ENCODE measurements at places on chromosomes 7 and 10.

DNA sequence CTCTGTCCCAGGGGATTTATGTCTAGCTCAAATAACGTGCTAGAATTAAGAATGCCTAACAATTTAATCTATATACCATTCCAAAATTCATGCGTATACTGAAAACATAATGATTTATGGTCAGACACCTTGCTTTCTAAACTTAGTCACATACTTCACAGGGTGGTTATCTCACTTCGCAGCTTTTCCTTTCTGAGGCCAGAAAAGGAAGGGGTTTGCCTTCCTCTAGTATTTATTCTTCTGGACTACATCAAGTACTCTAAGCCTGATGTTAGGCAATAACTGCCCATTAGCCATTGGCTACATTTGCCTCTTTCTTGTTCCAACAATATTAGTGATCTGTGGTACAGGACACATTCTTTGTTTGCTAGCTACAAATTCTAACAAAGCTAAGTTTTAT lies 72.6 kb upstream of the FHIP2A start:
- no peak for DNase-seq

- peak; percentile 77 for DNase-seq
These were observed 1.5 kb upstream of the GRIFIN start for GRCh38 chr7:2477447-2478398.

- DNase-seq, result no peak
These were observed 28.1 kb upstream of the SLC29A3 start for GRCh38 chr10:71290806-71291527.

DNA sequence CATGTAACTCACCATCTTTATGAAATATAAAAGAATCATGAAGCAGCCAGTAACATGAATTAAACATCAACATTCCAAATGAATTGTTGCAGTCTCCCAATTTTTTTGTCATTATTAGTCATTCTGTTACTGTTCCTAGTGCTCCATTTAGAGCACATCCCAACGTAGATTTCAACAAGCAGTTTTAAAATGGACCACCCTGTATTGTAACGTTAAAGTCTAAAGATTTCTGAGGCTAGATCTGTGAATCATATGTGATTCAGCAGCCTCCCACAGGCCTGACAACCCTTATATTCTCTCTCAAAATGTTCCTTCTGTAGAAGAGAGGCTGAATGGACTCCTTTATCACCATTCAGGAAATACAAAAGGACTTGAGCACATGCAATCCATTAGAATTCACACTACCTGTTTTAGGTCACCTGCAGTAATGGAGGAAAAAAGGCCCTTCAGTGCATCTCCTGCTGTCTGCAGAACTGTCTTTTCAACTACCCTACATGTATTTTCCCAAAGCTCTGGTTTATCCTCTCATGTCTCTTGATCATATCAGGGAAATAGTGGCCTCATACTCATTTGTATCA lies 81.4 kb downstream of the CACNA2D1 start:
- peak; percentile 72 for DNase-seq

GRCh38 chr7:4136036-4136435 lies 546.1 kb upstream of the FOXK1 start:
- no peak for DNase-seq

DNA sequence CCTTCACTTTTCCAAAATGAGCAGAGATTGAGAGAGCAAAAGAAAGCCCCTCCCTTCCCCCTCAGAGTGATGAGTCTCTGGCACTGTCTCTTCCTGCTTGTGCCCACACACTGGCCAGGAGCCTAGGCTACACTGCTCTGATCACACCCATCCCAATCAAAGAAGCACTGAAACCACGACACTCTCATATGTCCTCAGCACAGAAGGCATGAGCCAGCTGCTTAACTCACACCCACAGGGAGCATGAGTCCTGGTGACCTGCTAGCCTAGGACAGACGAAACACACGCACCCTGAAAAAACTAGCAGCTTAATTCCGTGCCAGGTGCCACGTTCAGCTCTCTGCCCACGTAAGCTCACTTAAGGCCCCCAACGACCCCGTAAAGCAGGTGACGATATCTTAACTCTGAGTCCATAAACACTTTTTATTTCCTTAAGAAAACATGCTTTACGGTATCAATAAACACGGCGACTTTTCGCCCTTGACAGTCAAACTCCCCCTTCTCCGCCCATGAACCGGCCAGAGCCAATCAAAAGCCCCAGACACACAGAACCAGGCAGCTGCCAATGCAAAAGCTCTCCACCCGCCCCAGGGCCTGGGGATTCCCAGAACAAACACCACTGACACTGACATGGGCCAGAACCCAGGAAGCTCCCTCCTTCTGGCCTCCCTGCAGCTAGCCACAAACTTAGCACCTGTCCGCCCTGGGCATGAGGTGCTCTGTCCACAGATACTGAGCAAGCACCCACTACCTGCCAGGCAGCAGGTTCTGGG lies 69.0 kb downstream of the TNRC18 start:
- DNase-seq, result no peak

- DNase-seq, result no peak
These were observed 436 bp upstream of the SLC25A13 start for GRCh38 chr7:96322373-96322695.

DNA sequence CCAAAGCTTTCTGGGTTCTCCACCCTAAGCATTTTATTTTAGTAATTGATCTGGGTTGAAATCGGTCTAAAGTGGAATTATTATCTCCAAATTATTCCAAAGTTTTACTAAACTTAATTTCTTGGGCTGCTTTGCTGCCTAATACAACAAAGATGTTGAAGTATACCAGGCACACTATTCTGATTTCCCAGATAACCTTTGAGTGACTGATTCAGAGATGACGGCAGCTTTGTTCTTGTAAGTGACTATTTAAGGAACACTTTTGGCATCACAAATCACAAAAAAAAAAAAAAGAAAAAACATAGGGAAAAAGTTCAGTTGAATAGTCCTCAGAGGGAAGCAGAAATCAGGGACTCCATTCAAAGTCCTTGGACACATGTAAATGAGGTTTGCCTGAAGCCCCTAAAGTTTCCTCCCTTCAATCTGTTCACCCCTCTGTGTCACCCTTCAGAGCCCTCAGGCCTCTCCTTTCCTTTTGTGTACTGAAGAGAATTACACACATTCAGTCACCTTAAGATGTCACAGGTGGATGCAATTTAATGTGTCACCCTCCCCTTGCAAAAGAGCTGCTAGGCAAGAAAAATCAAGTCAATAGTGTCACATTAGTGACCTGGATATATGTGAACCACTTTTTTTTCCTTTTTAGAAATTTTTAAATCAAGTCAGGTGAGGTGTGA lies 81.5 kb downstream of the RTKN2 start:
- DNase-seq, result no peak

- DNase-seq, result peak; percentile 37
These were observed 9.1 kb upstream of the EIF4H start for GRCh38 chr7:74164985-74165456.

DNA sequence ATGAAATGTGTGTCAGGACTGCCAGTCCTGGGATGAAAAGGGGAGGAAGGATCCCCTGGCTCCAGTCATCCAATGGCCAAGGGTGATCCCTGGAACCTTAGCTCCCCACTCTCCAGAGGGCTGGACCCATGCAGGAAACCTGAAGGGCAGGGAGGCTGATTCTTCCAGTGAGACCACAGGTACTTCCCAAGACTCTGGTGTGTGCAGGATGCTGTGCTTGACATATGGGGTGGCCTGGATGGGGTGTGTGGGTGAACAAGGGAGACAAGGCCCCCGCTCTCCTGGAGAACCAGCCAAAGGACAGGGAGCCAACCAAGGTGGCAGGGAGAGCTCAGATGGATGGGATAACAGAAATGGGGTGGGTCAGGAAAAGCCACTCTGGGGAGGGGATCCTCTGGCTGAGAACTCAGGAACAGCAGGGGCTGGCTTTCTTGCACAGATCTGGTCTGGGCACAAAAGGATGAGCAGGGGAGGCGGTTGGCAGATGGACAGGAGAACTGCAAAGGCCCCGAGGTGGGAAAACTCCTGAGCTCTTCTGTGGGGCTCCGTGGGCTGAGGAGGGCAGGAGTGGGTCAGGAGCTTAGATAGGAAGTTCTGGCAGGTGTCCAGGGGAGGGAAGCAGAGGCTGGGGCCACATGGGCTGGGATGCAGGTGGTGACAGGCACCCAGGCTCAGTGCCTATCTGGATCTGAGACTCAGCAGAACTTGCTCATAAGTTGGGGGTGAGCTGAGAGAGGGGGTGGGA lies 100.6 kb downstream of the ARHGAP22 start:
- DNase-seq, result no peak

- DNase-seq, result no peak
These were observed 531.0 kb upstream of the COBL start for GRCh38 chr7:51847461-51848134.

GRCh38 chr7:156791241-156791640 lies 101.7 kb downstream of the LMBR1 start:
- no peak for DNase-seq

- DNase-seq, result no peak
These were observed 205.3 kb upstream of the GALNT17 start for GRCh38 chr7:70926666-70927065.

GRCh38 chr10:15419279-15419874 lies 48.3 kb upstream of the FAM171A1 start:
- peak; percentile 60 for DNase-seq

- DNase-seq, result no peak
These were observed 4.5 kb downstream of the GHRHR start for GRCh38 chr7:30968294-30968693.

- no peak for DNase-seq
These were observed 358.6 kb downstream of the PTPRN2 start for GRCh38 chr7:158228986-158229385.

DNA sequence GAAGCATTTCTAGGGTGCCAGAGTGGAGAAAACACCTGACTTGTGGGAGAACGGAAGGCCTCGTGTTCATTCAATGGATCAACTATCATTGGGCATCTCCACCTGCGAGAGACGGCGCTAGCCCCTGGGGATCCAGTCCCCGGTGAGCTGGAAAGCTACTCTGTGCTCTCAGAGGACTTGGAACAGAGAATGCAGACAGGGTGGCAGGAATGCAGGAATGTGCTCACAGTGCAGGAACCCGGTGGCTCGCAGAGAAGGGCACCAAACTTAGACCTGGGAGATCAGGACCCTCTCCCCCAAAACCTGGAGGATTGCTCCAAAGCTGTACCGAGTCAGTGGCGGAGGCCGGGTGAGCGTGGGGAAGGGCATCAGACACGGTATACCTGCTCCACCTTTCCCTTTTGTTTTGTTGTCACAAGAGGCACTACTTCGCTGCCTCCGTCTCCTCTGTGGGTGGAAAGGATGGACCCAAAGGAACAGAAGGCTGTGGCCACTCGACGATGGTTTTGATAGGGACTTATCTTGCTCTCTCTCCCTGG lies 569.0 kb upstream of the C7orf33 start:
- no peak for DNase-seq

DNA sequence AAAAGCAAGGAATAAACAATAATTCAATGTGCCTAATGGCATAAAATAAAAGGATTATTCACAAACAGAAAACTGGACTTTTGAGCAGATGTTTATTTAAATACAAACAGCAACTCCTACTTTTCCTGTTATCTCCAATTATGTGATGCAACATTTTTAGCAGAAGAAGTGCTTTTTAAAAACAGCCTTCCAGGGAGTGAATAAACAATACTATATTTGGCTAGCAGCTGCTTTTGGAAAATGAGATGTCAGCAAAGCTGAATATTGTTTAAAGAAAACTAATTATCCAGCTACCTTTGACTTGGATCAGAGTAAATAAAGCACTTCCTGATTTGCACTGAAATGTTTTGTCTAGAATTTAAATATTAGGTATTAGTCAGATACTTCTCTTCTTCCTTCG lies 23.2 kb downstream of the CDK1 start:
- DNase-seq, result no peak

DNA sequence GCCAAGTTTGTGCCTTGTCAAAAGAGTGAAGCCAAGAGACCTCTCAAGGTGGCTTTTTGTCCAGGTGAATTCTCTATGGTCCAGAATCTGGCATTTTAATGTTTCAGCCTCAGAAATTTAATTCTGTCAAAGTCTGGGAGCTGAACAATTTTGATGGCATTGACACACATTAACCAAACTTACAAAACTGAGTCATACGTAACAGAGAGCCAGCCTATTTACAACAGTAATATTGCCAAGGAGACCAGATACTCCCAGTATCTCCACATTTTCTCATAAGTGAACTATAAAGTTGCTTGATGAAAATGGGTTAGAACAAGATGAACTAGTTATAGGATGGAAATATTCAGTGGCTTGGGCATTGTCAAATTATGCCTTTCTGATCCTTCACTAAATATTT lies 43.8 kb downstream of the PDE6C start:
- no peak for DNase-seq

GRCh38 chr7:87206361-87206760 lies 13.2 kb downstream of the TMEM243 start:
- DNase-seq, result peak; percentile 66

GRCh38 chr10:133405272-133405671 lies 11.3 kb downstream of the MTG1 start:
- peak; percentile 27 for DNase-seq

- DNase-seq, result no peak
These were observed 86.4 kb downstream of the NKX6-2 start for GRCh38 chr10:132699411-132700155.

DNA sequence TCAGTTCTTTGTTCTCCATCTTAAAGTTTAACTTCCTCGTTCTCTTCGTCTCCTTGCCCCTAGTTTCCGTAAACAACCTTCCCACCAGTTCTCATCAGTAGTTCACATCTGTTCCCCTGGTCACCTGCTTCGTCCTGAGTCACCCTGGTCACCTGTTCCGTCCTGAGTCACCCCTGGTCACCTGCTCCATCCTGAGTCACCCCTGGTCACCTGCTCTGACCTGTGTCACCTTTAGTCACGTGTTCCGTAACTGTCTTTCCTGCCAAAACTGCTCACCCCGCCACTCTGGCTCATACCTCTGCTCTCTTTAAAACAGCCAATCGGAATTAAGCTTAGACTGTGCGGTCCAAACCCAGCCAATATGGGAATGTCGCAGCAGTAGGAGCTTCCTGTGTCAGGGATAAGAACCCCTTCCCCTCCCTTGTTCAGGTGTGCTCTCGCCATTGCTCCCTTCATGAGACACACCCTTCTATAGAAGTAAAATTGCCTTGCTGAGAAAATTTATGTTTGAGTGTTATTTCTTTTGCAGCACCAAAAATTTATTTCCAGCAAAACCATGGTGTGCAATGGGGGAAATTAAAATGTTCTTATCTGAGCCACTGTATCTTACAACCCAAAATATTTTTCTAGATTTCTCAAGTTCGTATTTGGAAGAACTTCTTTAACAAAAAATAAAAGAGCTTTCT lies 112.2 kb downstream of the VIM start:
- DNase-seq, result no peak

GRCh38 chr10:78140066-78140630 lies 106.5 kb downstream of the RPS24 start:
- DNase-seq, result no peak

- no peak for DNase-seq
These were observed 146.5 kb downstream of the NRF1 start for GRCh38 chr7:129757991-129758390.

All from ELR (cell line).